ENCODE measurements at places on chromosomes 3 and 15.

- no peak for DNase-seq
Observed at GRCh38 chr15:100891307-100892012, 11.8 kb downstream of the ALDH1A3 start.

DNA sequence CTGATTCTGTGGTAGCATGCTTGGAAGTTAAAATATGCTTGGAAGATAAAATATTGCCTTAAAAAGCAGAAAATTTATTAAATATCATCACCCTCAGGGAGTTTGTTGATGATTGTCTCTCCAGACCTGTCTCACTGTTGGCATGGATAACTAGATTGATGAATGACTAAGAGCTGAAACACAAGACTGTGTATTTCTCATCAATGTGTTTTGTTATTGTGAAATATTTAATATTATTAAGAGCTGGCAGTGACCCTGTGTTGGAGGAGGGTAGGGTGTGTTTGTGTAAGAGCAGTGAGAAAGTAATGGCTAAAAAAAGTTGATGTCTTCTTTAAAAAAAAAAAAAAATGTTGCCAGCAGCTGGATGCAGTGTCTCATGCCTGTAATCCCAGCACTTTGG, 82.2 kb downstream of the ITPR1 start:
- no peak for DNase-seq

- no peak for DNase-seq
Observed at GRCh38 chr3:143914257-143914656, 57.4 kb upstream of the DIPK2A start.

GRCh38 chr3:73018790-73019441, 22.3 kb downstream of the PPP4R2 start:
- DNase-seq = no peak

DNA sequence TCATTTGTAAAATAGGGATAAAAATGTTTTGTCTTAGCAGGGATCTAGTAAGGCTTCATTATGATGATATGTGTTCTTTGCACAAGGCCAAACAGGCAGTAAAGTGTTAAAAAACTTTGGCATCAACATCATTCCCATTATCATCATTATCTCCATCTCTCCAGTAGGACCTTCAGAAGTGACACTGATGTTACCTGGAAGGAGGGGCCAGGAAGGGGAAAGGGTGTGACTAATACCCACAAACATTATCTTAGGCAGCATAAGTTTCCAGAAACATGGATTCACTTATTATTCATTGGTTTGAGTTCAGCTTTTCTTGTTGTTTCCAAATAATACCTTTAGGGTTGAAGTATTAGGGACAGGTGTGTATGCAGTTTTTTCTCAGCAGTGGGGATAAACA, 399.6 kb downstream of the PTPRG start:
- DNase-seq = no peak

All from astrocyte of the spinal cord (primary cell).